ENCODE measurements at places on chromosomes 2 and 18.
A peak's percentile ranks its signal among the peaks of the same experiment; 100 is the strongest.

DNA sequence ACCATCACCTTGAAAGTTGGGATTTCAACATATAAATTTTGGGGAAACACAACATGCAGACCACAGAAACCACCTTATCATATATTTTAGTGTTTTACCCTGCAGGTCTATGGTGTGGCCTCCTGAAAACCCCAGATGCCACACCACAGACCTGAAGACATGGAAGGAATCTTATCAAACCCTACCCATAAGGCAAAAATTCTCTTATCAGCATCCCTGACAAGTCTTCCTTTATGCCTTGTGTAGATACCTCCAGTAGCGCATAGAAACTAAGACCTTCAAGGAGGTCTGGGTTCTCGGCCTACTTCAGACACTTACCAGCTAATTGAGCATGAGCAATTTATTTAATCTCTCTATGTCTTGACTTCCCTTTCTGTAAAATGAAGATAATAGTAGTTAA, 59.1 kb upstream of the SLC14A2 start:
- DNase-seq: no peak

- DNase-seq: peak; percentile 61
Measured at GRCh38 chr2:197248623-197249022, 62.0 kb downstream of the ANKRD44 start.

DNA sequence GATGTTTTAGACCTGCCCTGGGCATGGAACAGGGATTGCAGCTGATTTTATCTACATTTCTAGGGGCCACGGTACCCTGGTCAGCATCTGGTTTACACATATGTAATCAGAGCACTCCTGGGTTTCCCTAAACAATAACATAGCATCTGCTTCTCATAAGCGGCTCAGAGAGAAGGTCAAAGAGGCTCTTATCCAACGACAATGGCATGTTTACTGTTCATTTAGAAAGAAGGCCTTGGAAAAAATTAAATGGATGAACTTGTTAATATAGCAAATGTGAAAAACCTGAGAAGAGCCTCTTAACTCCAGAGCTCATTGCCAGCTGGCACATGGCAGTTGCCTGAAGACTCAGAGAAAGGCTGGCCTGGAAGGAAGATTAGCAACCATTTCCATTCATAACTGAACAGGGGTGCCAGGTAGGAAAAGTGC, 202.8 kb upstream of the THUMPD2 start:
- DNase-seq: no peak

DNA sequence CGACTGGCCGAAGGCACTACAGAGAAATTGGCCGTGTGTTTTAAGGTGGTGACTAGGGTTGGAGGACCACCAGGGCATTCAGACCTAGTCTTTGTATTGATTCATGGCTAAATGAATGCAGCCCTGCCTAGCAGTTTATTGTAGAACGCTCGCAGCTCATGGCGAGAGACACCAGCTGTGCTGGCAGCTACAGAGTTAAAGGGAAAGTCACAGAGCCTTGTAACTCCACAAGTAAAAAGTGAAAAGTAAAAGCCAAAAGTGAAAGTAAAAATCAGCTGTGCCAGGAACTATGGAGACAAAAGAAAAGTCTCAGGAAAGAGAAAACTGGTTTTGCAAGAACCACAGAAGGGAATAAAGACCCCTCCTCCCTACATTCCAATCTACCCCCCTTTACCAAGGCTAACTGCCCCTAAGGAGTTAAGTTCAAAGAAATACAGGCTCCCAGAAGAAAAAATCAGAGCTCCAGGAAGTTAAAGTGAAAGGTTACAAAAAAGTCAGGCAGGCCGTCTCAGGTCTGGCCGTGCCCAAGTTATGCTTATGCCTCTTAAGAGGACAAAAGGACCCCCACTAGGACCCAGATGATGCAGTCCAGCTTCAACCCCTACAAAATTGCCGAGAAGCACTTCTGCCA, 46.4 kb upstream of the SELENOI start:
- DNase-seq: peak; percentile 39

- DNase-seq: no peak
Measured at GRCh38 chr2:33086400-33087015, 139.8 kb downstream of the LTBP1 start.
